ENCODE measurements at places on chromosomes 2 and 18.

GRCh38 chr18:65788373-65788772 lies 37.6 kb downstream of the CDH7 start:
- DNase-seq, result no peak

GRCh38 chr18:24799720-24800119 lies 339.3 kb downstream of the HRH4 start:
- no peak for DNase-seq

DNA sequence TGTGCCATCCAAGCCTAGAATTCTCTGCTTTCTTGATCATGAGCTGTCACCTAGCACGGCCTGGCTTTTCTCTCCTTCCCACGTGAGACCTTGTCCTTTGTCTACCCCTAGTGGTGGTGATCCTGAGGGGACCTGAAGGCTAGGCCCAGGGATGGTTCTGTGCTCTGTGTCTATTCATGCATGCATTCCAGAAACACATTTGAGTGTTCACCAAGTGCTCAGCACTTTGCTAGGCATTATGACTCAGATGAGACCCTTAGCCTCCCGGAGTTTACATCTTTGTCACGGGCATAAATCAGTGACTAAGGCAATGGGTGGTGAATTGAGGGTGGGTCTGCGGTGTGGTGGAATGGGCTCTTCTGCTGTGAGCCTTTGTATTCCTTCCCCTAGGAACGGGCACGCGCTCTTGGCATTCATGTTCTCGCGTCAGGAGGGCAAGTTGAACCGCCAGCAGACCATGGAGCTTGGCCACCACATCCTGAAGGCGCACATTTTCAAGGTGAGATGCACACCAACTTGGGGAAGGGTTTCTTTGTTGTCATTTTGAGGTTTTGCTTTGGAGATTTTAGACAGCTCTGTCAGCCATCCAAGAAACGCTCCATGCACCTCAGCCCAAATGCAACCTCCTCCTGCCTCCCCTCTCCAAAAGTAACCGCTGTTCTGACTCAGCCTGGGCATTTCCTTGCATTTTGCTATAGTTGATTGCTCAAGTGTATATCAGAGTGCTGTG lies 100.9 kb downstream of the WDSUB1 start:
- DNase-seq, result no peak

DNA sequence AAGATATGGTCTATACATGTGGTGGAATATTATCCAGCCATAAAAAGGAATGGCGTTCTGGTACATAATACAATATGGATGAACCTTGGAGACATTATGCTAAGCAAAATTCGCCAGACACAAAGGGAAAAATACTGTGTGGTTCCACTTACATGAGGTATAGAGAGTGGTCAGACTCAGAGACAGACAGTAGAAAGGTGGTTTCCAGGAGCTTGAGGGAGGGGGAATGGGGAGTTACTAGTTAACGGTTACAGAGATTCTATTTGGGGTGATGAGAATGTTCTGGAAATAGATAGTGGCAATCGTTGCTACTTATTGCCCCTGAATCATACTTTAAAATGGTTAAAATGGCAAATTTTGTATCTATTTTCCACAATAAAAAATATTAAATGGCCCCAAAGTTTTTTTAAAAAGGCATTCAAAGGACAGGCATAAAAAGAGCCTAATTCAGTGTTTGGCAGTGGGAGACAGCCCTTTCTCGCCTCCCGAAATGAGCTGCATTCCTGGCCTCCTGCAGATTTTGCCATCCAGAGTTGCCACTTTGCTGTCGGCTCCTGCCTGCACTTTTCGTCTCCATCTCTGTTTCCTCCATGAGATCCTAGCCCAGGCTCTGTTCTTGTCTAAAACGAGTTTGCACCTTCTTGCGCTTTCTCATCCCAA lies 13.5 kb downstream of the TNFRSF11A start:
- no peak for DNase-seq
